Activated CD8-positive, alpha-beta memory T cell treated with anti-CD3 and anti-CD28 coated beads for 24 hours (primary cell): ENCODE measurements at places on chromosomes 3 and 15.
A peak's percentile ranks its signal among the peaks of the same experiment; 100 is the strongest.

- DNase-seq, result no peak
Measured at GRCh38 chr3:25751725-25752124, 31.5 kb downstream of the NGLY1 start.

DNA sequence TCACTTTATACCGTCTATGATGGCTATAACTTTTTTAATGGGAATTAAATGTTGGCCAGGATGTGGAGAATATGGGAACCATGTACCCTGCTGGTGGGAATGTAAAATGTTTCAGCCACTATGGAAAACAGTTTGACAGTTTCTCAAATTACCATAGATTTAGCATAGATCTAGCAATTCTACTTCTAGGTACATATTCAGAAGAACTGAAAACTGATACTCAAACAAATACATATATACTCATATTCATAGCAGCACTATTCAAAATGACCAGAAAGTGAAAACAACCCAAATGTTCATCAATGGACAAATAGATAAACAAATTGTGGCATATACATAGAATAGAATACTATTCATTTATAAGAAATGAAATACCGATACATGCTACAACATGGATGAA lies 539.4 kb downstream of the IGSF11 start:
- no peak for DNase-seq

- no peak for DNase-seq
Measured at GRCh38 chr15:91593067-91593466, 260.4 kb upstream of the SLCO3A1 start.

DNA sequence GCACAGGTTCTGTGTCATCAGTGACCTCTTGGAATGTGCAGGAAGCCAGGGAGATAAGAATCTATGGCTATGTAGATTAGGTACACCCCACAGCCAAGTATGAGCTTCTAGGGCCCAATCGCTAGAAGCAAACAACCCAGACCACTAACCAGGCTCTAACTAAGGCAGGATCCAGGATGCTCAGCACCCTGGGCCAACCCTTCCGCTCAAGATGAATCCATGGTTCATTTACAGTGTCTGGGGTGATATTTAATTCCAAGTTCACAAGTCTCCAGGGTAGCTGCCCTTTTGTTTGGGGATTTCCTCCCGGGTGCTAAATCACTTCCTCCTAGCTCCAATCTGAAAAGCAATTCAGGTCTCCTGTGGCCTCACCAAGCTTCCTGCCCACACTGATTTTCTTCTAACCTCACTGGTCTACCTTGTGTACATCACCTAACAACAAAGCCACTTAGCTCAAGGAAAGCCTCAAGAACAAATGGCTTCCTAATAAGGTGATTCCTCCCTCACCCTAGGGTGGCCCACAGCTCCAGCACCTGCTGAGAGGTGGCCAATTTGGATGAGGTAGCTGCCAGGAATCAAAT lies 2.4 kb downstream of the EHD4 start:
- DNase-seq, result peak; percentile 54

GRCh38 chr3:150097588-150097890 lies 126.8 kb upstream of the PFN2 start:
- no peak for DNase-seq

GRCh38 chr3:139718415-139718814 lies 40.6 kb upstream of the NMNAT3 start:
- DNase-seq, result no peak

DNA sequence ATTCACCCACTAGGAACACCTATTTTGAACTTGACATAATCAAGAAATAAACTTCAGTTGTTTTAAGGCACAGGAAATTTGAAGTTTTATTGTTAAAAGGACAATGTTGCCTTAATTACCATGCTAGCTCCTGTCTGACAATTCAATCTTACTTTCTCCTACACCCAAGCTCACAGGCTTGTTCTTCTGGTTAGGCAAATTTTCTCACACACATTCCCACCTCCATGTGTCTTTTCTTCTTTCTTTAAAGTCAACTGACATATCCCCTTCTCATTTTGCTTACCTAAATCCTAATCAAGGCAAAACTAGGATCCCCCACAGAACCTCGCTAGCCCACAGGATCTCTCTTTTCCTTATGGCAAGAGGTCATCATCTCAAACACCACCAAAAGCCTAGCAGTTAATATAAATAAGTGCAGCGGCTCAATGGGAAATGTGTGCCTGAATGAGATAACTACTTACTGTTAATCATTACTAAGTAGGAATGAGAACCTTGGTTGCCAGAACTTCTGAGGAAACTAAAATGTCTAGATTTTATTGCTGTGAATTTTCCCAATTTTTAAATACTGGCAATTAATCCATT lies 189.3 kb downstream of the PLCH1 start:
- no peak for DNase-seq

DNA sequence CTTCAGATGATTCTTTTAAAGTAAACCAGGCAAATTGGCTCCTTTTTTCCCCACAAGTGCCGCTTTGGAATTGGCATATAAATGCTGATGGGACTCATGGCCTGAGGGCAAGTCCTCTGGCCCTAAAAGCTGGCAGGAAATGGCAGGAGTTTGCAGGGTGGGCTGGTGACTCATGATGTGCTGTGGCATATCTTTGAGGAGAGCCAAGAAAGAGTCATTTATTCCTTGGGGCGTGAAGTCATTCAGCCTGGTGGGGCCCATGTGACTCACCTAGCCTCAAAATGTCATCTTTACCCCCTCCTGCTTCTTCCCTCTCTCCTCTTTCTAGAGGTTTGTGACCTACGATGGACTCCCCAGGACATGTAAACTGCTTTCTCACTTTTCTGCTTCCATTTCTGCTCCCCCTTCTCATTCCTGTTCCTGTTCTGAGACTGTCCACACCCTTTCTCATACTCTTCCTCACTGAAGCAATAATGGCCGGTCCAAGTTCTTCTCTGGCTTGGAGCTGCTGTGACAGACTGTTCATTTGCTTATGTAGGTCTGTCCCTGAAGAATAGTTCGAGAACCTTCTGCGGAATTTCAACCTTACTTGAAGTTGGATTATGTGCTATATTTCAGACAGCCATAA lies 326.1 kb downstream of the SATB1 start:
- DNase-seq, result no peak
